PC-3 (cell line): ENCODE measurements at places on chromosomes 12 and 14. TPM values are rescaled to one million over a fixed set of nuclear protein-coding genes. Genes with fewer than 3 reads are reported as not detected.
A peak's percentile ranks its signal among the peaks of the same experiment; 100 is the strongest.

GRCh38 chr12:20798554-20798953, 12.0 kb upstream of the SLCO1B3 start:
- peaks cover 11% of the 10 kb centered on the region; the same call in 1 of the 2 replicates for H3K36me3 ChIP-seq
- no peaks in the 10 kb centered on the region for H3K27me3 ChIP-seq
- no peak overlapping the region for H3K4me3 ChIP-seq
- H3K4me1 ChIP-seq = no peaks in the 10 kb centered on the region
- H3K27ac ChIP-seq = no peak overlapping the region

DNA sequence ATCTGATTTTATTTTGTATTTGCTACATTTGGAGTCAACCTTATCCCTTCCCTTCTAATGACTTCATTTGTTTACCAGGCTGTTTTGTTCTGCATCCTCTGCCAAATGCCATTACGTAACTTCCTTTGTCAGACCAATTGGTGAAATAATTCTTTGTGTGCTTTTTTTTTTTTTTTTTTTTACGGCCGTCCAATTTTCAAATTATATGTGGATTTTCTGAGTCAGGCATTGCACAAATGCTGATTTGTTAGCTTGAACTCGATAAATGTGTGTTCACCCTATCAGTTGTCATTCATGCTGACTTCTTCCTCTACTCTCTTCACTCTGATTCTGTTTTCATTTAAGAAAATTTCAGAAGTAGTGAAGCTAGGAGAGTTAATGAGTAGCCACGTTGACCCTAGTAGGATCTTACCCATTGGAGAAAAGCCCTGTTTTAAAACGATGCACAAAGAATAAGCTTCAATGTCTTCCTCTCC, 386.2 kb downstream of the DIO2 start:
- no peak overlapping the region for H3K27ac ChIP-seq
- no peak overlapping the region for H3K4me3 ChIP-seq
- no peaks in the 10 kb centered on the region for H3K27me3 ChIP-seq
- peak; percentile 61 for DNase-seq

GRCh38 chr14:74368441-74368840, 20.2 kb downstream of the VRTN start:
- no peak overlapping the region for H3K4me3 ChIP-seq
- H3K4me1 ChIP-seq = no peaks in the 10 kb centered on the region
- H3K36me3 ChIP-seq = no peaks in the 10 kb centered on the region

The ANKRD9 gene
- total RNA-seq = 52.6 and 87.6 TPM in 2 replicates

The PSME1 gene
- total RNA-seq = 140 and 163 TPM in 2 replicates

DNA sequence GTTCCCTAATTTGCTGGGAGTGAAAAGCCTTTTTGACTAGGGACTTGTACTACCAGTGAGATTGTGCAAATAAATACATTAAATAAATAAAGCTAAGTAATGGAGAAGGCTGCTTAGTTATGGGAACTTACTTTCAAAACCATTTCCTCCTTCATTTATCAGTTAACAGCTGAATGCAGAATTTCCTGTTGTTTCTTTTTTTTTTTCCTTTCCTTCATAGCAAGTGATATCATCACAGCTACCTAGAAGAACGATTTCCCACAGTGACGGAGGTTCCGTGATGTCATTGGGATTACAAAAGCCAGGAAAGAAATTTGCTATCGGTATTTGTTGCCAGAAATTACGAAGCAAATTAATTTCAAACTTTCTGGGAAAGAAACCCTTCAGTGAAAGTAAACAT, 42.1 kb upstream of the SOCS2 start:
- H3K36me3 ChIP-seq = no peaks in the 10 kb centered on the region
- no peak overlapping the region for H3K4me3 ChIP-seq
- H3K27ac ChIP-seq = no peak overlapping the region
- H3K27me3 ChIP-seq = no peaks in the 10 kb centered on the region
- H3K4me1 ChIP-seq = peaks cover 14% of the 10 kb centered on the region
- DNase-seq = no peak

GRCh38 chr12:50197297-50197727, 30.1 kb upstream of the CERS5 start:
- H3K27ac ChIP-seq = peak overlapping the region; percentile 62
- peaks cover 9% of the 10 kb centered on the region for H3K36me3 ChIP-seq
- peaks cover 56% of the 10 kb centered on the region for H3K4me1 ChIP-seq
- H3K4me3 ChIP-seq = no peak overlapping the region

The TSPAN9 gene
- 5.1 and 6.2 TPM in 2 replicates for total RNA-seq

GRCh38 chr14:69263364-69263763, 3.4 kb downstream of the GALNT16 start:
- H3K36me3 ChIP-seq = no peaks in the 10 kb centered on the region
- no peak overlapping the region for H3K4me3 ChIP-seq
- H3K27ac ChIP-seq = no peak overlapping the region
- H3K4me1 ChIP-seq = peaks cover 8% of the 10 kb centered on the region; the same call in 1 of the 2 replicates
- H3K27me3 ChIP-seq = peaks cover 54% of the 10 kb centered on the region
- DNase-seq = peak; percentile 60

The CD9 gene
- total RNA-seq = 153 and 174 TPM in 2 replicates

The DTX1 gene
- not detected in 2 replicates for total RNA-seq

The PAPOLA gene
- total RNA-seq = 111 and 123 TPM in 2 replicates

DNA sequence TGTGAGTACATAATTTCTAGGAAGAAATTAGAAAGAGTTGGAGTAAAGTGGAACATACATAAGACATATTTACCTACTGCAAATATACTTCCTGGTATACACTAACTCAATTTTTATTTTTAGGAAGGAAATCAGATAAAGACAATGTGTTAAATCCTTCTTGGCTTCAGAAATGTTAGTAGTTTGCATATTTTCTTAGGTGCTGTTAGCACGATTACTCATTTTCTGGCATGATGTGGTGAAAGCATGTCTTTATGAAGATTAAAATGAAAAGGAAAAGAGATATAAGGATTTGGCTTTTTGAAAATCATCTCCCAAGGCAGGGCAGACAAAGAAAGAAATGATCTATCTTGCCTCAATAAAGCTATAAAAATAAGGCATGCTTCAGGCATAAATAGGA, 287.6 kb upstream of the E2F7 start:
- H3K27ac ChIP-seq = no peak overlapping the region
- no peak for DNase-seq
- no peaks in the 10 kb centered on the region for H3K27me3 ChIP-seq

- peaks cover 18% of the 10 kb centered on the region for H3K4me1 ChIP-seq
- DNase-seq = no peak
- no peak overlapping the region for H3K4me3 ChIP-seq
Observed at GRCh38 chr14:60254176-60254575, 5.2 kb downstream of the PPM1A start.

- H3K4me1 ChIP-seq = peaks cover 18% of the 10 kb centered on the region
- H3K36me3 ChIP-seq = peaks cover 18% of the 10 kb centered on the region
- no peaks in the 10 kb centered on the region for H3K27me3 ChIP-seq
Observed at GRCh38 chr12:114685869-114686268, 1.9 kb upstream of the TBX3 start.

The PTCSC3 gene
- total RNA-seq = not detected in 2 replicates

DNA sequence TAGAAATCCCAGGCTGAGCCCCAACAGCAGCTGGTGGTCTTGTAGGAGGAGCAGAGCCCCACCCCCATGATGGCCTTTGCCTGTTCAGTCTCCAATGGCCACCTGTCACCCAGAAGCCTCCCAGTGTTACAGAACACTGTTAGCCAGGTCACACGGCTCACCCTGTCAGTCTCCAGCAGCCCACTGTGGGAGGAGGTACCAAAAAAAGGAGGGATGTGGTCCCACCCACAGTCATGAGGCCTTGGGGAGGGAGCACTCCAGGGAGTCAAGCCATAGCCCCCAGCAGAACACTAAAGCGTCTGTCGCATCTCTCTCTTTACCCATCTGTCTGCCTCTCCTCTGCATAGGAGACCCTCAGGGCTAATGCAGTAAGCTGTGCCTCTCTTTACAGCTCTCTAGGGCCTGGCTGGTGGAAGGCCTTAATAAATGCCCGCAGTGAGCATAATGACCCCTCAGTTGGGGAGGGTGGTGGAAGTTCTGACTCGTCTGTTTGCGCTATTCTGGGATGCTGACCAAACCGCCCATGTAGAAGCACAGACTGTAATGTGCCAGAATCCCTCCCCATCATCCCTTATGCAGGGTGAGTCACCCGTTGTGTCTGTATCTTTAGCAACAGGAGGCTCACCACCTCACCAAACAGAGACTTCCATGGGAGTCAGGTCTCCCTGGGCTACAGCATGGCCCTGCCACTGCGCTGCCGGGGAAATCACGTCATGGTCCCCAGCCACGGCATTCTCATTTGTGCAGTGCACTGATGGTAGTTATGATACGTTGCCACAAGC, 14.6 kb downstream of the C14orf132 start:
- H3K4me3 ChIP-seq = no peak overlapping the region
- no peaks in the 10 kb centered on the region for H3K36me3 ChIP-seq
- H3K27ac ChIP-seq = no peak overlapping the region
- DNase-seq = peak; percentile 20
- no peaks in the 10 kb centered on the region for H3K4me1 ChIP-seq

- H3K36me3 ChIP-seq = no peaks in the 10 kb centered on the region
- DNase-seq = peak; percentile 83
- H3K4me3 ChIP-seq = no peak overlapping the region
- H3K4me1 ChIP-seq = peaks cover 44% of the 10 kb centered on the region
- peak overlapping the region; percentile 68 for H3K27ac ChIP-seq
- no peaks in the 10 kb centered on the region for H3K27me3 ChIP-seq
Observed at GRCh38 chr12:46674800-46675199, 151.0 kb downstream of the SLC38A4 start.

The OLR1 gene
- 0.80 TPM in 1 of 2 replicates, not detected in the other for total RNA-seq

The CPNE6 gene
- not detected in 2 replicates for total RNA-seq

DNA sequence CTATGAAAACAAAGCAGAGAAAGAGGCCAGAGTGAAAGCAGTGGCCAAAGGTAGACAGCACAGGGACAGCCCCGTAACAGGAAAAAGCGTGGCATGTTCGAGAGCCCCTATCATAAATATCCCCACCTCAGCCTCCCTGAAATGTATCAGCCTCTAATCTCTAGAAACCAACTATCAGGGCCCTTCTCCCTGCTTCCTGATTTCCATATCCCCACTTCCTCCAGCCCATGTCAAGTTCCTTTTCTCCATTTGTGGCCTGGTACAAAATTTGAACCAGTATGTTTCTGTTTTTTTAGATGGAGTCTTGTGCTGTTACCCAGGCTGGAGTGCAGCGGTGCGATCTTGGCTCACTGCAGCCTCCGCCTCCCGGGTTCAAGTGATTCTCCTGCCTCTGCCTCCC, 16.9 kb downstream of the DEPDC4 start:
- H3K27me3 ChIP-seq = no peaks in the 10 kb centered on the region
- H3K27ac ChIP-seq = no peak overlapping the region
- DNase-seq = no peak
- H3K4me1 ChIP-seq = 0 out of 2 replicates have a peak, but pooled peaks cover 4% of the 10 kb centered on the region

GRCh38 chr14:29836395-29836794, 91.3 kb downstream of the PRKD1 start:
- H3K4me3 ChIP-seq = no peak overlapping the region
- no peak for DNase-seq
- H3K4me1 ChIP-seq = no peaks in the 10 kb centered on the region
- H3K27ac ChIP-seq = no peak overlapping the region

The C3AR1 gene
- not detected in 2 replicates for total RNA-seq

DNA sequence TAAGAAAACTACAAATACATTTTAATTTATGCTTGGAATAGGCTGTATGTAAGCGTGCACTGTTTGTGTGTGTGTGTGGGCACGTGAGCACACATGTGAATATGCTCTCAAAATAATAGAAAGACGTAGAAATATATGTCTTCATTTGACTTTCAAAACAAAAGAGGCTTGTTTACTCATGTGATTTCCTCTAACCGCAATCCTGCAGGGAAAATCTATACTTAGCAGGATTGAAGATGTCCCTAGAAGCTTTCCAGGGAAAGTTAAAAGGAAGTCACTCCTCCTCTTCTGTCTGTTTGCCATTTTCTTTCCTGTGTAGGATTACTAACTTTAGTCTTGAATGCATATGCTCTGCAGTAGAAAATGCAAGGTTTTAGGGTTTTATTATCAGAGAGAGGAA, 404.7 kb downstream of the MDGA2 start:
- H3K36me3 ChIP-seq = no peaks in the 10 kb centered on the region
- no peaks in the 10 kb centered on the region for H3K27me3 ChIP-seq
- no peak for DNase-seq
- no peak overlapping the region for H3K27ac ChIP-seq

The FAM186B gene
- 0.80 and 1.1 TPM in 2 replicates for total RNA-seq

GRCh38 chr14:74492776-74493342, at the start of gene NPC2:
NPC2 (minus strand) TSS chr14:74493305; CDS start chr14:74493274, 31 bp downstream.
- no peak for DNase-seq
- peak within 1 kb of the TSS; percentile 93 for H3K4me3 ChIP-seq
- H3K27ac ChIP-seq = peak within 1 kb of the TSS; percentile 19; the same call in 1 of the 2 replicates
- H3K36me3 ChIP-seq = no peaks in the 10 kb centered on the region
- H3K27me3 ChIP-seq = no peaks in the 10 kb centered on the region

DNA sequence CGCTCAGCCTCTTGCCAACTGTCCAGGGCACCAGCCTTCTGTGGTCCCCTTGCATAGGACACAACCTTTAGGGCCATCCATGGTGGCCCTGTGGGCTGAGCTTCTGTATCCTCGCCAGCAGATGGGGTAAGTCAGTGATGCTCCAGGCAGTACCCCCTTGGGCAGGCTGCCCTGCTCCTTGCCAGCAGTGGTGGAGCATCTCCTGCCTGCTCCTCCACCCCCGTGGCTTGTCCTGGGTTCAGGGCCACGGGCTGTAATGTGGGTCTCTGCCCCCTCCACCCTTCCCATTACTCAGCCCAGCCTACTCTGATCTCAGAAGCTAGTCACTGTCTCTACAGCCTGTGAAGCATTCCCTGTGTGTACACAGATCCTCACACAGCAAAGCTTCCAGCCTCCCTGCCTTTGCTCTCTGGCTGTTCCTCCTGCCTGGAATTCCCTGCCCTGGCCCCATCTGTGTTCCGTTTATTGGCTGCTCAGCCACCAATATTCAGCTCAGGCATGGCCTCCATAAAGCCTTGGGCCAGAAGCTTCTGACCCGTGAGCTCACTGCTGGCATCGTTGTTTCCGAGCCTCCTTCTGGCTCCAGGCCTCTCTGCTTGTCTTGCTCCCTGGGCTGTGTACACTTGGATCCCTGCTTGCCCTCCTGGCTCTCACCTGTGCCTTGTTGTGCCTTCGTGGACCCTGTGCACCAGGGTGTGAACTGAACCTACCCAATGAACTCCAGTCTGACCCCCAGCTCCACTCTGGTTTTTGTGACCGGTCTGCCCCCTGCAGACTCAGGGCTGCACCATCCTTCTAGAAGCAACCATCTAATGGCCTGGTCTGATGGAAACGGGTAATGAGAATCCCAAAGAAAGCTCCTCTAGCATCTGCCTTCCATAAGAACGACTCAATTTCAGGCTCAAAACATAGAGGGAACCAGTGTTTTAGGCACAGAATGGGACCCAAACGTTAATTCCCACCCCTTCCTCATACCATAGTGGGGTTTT, 177.0 kb upstream of the PRMT8 start:
- no peaks in the 10 kb centered on the region for H3K36me3 ChIP-seq
- H3K4me1 ChIP-seq = peaks cover 75% of the 10 kb centered on the region
- no peak overlapping the region for H3K4me3 ChIP-seq
- H3K27me3 ChIP-seq = no peaks in the 10 kb centered on the region
- peak overlapping the region; percentile 44 for H3K27ac ChIP-seq
- DNase-seq = peak; percentile 52

The KRT71 gene
- not detected in 2 replicates for total RNA-seq

- H3K4me1 ChIP-seq = peaks cover 8% of the 10 kb centered on the region
- no peaks in the 10 kb centered on the region for H3K27me3 ChIP-seq
- no peak overlapping the region for H3K4me3 ChIP-seq
- H3K36me3 ChIP-seq = no peaks in the 10 kb centered on the region
- H3K27ac ChIP-seq = no peak overlapping the region
Observed at GRCh38 chr14:100904307-100905087, 975 bp upstream of the RTL1 start.
